ENCODE measurements at places on chromosomes 2 and 18.

- DNase-seq, result no peak
Measured at GRCh38 chr2:159091381-159091780, 122.9 kb downstream of the TANC1 start.

DNA sequence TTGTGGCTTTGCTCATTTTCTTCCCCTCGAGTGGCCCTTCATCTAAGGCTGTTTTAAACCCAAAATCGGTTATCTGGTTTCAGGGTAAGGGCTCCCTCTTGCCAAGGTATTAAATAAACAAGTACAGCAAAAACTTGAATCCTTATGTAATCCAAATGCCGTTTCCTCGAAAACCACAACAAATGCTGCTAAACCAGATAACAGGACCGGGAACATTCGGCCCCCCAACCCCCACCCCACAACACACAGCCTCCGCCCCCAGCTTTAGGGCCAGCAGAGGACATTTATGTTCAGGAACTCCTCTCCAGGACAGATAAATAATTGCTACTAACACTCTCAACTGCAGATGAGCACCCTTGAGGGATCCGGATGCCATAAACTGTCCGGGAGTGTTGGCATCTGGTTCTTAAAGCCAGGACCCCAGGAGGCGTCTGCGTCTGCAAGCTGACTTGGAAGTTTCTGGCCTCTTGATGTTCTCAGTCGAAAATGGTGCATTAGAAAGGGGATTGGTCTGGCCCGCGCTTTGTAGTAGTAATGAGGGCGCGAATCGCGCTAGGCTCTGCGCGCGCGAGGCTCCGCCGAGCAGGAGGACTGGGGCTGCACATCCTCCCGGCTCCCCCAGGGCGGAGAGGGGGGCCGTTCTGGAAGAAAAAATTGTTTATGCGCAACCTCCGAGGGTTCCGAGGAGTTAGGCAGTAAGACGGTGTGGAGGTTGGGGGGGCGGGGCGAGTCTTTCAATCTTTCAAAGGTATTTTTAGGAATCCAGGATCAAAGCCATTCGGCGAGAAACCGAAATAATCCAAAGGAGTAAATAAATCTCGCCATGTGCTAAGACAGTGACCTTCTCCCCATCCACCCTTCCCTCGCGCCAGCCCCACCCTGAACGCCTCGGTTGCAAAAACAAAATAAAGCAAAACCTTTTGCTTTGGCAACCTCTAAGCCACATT lies 3.9 kb upstream of the ID2 start:
- no peak for DNase-seq

GRCh38 chr18:22983175-22983574 lies 50.0 kb downstream of the RBBP8 start:
- no peak for DNase-seq

- no peak for DNase-seq
Measured at GRCh38 chr2:226873051-226873620, 37.3 kb downstream of the RHBDD1 start.

DNA sequence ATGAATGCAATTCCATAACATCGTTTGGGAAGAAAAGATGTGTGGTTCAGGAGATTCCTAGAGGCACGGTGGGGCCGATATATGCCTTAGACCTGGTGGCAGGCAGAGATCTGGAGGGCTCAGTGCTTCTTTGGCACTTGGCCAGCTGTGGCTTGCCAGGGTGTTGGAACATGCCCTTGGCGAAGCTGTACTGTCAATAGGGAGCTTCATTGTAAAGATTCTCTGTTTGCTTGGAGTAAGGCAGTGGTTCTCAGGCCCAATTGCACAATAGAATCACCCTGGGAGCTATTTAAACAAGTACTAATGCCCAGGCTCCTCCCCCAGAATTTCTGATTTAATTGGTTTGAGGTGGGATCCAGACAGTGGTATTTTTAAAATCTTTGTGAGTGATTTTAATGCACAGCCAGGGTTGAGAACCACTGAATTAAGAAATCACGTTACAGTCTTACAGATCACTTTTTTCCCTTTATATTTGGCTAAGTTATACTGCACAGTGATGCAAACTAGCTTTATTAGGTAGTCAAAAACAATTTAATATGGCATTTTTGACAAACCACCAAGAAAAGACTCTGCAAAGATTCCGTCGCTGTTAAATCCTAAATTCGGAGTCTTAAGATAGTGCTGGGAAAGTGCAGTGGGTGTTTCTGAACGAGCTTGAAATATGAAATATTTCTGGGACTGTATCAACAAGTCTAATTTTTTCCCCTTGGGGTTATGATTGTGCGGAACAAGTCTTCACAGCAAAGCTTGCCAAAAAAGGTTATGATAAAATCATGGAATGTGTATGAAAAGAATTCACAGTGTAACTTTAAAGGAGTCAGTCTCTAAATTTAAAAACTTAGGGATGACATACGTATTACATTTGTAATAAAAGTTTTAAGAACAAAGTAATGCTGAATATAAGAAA lies 78.0 kb downstream of the CRIM1 start:
- no peak for DNase-seq

GRCh38 chr18:10249270-10249669 lies 205.2 kb upstream of the APCDD1 start:
- no peak for DNase-seq

DNA sequence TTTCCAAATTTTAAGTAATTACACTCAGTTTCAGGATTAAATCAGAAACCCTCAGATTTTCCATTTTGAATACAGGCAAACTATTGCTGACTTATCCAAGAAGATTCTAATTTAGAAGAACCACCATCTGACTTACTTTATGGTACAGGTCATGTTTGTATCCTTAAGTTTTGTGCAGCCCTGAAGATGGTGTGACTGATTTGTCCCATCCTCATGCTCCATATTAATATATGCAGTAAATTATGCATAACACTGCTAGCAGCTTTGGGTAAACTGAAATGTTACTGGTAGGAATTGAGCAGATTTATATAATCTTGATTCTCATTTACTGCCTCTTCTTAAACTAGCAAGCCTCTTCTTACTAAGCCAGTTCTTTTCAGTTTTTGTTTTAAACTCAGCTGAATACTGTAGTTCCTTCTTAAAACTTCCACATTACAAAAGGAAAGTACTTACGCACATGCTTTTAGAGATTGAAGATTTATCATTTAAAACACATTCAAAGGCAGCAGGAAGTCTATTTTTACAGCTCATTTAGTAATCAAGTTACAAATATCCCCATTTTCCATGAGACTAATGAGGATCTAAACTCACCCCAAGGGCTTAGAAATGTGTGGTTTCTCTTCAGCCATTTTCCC lies 25.7 kb downstream of the MEX3C start:
- DNase-seq, result no peak

GRCh38 chr18:13653746-13654433 lies 72.5 kb downstream of the FAM210A start:
- DNase-seq, result no peak

- no peak for DNase-seq
Measured at GRCh38 chr18:41974796-41975201, 19.8 kb downstream of the PIK3C3 start.

GRCh38 chr2:191572319-191572718 lies 105.6 kb upstream of the NABP1 start:
- DNase-seq, result no peak

GRCh38 chr2:41432459-41432858 lies 615.4 kb upstream of the PKDCC start:
- no peak for DNase-seq

DNA sequence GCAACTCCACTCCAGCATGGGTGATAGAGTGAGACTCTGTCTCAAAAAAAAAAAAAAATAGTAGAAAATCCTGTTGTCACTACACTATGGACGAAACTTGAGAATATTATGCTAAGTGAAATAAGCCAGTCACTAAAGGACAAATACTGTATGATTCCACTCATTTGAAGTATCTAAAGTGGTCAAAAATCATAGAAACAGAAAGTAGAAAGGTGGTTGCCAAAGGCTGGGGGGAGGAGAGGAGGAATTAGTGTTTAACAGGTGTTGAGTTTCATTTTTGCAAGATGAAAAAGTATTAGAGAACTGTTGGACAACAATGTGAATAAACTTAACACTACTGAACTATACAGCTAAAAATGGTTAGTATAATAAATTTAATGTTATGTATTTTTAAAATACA lies 18.8 kb upstream of the RMP24 start:
- no peak for DNase-seq

GRCh38 chr2:235746257-235746934 lies 252.6 kb downstream of the AGAP1 start:
- DNase-seq, result peak; percentile 2

GRCh38 chr2:121093692-121094091 lies 191.3 kb downstream of the TFCP2L1 start:
- DNase-seq, result no peak

Data from stimulated activated CD4-positive, alpha-beta T cell treated with anti-CD3 and anti-CD28 coated beads, Interleukin-1b, Interleukin-23, amount 100 ng/mL, for 24 hours (primary cell).